ENCODE measurements at places on chromosomes 6 and 20.

DNA sequence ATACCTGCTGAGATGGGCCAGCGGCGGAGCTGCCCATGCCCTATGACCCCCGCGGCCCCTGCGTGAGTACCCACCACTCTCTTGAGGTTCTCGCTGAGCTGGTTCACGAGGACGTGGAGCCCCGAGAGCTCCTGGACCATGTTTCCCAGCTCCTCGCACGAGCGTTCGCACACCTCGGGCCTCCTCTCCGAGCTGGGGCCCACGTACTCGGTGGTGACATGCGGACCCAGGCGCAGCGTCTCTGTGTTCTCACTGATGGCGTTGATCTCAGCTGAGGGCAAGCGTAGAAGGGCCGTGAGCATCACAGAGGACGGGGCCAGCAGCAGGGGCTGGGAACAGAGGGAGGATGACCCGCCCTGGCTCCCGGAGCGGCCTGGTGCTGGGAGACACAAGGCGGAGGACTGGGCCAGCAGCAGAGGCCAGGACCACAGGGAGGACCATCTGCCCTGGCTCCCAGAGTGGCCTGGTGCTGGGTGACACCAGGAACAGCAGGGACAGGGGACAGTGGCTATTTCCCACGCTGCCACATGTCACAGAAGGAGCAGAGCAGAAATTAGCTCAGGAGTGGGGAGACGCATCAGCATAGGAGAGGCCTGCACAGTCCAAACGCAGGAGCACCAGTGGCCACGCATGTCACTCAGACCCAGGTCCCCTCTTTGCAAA, 11.8 kb downstream of the THBS2 start:
- no peak for DNase-seq

- no peak for DNase-seq
Observed at GRCh38 chr6:126698732-126699240, 358.9 kb downstream of the CENPW start.

GRCh38 chr6:56874328-56874727, 80.6 kb upstream of the BEND6 start:
- no peak for DNase-seq

DNA sequence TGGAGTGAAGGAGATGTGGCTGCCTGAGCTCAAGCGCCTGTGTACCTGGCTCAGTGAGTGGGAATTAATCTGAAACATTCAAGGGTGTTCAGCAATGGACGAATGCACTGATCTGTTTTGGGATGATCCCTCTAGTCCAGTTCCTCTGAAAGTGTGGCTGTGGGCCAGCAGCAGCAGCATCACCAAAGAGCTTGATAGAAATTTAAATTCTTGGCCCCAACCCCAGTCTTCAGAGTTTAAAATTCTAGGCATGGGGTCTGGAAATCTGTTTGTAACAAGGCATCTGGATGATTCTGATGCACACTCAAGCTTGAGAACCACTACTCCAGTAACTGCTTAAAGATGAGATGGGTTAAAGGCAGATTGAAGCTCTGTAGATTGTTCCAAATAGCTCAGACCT, 59.2 kb downstream of the STMND1 start:
- DNase-seq: no peak

DNA sequence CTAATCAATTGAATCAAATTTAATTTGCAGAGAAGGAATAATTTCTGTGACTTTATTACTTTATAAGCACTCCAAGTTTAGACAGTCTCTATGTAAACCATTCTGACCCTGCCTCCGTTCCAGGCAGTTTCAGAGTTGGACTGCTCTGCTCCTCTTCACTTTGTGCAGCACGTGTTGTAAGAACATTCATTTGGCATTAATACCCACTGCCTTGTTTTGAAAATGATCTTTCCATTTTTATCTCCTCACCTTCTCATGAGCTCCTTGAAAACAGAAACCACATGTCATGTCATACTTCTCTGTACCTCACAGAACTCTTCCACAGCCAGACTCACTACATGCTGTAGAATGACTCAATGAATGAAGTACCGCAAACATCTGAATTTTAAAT, 25.5 kb downstream of the SLC22A1 start:
- no peak for DNase-seq

- no peak for DNase-seq
Observed at GRCh38 chr6:47159763-47160162, 117.6 kb upstream of the ADGRF1 start.
